ENCODE measurements at places on chromosomes 11 and 22.

DNA sequence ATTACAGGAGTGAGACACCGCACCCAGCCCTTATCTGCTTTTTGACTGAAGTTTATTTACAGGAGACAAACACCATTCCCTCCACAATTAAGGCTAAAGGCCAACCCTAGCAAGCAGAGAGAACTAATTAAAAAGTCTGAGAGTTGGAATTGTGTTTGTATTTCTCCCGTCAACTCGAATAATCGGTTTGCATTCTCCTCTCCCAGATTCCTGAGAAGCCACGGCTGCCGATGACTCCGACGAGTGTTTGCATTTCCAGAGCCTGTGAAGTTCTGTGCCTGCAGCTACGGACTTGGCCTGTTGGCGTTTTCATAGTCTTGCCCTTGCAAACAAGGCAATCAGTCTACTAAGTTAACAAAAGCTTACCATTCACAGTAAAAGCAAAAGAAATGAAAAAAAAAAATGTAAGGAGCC is 73.2 kb upstream of the NUP50 start:
- no peak for DNase-seq

- DNase-seq, result no peak
These were observed 17.0 kb downstream of the HTR3A start for GRCh38 chr11:113991718-113992458.

GRCh38 chr11:80435345-80435744 is 994.5 kb upstream of the TENM4 start:
- DNase-seq, result no peak

- no peak for DNase-seq
These were observed 28.1 kb upstream of the SCGB1A1 start for GRCh38 chr11:62390722-62391121.

DNA sequence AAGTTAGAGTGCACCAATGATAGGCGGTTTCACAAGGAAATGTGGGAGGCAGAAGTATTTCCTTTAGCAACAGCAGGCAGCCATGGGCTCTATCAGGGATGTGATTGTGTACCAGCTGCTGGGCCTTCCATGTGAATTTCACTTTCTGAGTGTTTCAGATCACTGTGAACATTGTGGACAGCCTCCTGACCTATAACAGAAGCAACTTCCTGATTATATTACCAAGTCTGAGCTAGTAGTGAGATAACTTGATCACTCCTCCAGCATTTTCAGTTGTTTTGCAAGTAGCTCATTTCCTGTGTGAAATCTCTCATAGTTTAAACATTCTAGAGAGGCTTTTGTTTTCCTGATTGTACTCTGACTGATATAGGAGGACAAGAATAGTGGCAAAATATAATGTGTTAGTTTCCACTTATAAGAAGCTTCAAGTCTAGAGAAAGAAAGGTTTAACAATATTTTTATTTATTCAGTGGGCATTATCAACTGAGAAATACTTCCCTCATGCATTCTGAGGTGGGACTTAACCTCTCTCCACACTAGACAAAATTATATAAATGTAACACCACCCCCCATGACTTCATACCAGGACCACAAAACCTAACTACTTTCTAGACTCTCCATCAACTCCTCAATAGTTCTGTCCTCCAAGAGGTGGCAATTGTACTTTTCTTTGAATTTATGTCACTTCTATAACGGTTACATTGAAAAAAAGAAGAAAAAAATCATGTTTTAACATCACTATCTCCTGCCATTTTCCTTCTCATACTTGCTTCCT is 184.2 kb upstream of the LUZP2 start:
- DNase-seq, result no peak

DNA sequence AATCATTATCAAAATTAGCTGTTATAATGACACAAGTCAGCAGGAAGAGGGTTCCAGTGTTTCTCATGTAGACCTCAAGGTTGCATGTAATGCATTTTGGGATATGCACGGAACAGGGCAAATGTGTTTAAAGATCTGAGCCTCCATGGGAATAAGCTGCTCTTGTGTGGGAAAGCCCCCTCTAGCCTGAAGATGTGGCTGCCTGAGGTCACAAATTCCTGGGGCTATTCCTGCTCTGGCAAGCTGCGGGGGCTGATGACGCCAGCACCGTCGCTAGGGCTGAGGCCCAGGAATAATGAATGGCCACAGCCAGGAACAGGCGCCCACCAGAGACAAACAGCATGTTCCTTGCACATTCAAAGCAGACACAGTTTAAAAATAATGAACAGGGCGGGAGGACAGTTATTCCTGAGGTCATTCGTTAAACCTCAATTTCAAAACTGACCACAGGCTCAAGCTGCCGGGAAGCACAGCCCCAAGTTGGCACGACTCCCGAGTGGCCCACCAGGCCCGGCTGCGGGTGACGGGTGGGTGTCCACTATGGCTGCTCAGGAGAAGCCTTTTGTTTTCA is 11.7 kb downstream of the OSBPL5 start:
- DNase-seq, result no peak

DNA sequence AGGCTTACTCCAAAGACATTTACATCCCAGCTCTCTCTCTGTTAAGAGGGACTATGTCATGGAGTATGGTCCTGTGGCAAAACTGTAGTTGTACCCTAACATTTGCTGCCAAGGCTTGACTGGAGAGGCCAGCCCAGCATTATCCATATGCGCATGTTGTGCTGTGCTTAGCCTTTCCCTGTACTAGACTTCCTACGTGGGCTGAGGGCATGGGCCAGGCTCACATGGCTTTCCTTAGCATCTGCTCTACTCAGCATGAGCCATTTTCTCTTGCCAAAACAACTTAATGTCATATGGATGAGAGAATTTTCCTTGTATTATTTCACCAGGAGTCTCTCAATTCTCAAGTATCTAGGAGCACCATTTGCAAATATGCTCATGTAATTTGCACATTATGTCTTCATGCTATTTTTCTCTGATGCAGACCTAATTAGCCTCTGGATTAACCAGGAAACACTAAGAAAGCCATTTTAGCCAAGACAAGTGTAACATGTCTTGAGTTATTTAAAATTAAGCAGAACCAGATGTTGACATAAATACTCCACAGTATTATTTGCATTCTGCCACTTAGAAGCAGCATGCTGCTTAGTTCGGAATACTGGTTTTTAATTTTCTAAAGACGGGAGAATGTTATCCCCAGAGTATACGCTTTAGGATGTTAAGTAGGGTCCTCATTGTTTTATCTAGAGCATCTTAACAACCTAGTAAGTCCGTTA is 71.7 kb upstream of the FAR1 start:
- DNase-seq, result no peak

GRCh38 chr11:35253237-35253636 is 114.3 kb downstream of the CD44 start:
- no peak for DNase-seq

DNA sequence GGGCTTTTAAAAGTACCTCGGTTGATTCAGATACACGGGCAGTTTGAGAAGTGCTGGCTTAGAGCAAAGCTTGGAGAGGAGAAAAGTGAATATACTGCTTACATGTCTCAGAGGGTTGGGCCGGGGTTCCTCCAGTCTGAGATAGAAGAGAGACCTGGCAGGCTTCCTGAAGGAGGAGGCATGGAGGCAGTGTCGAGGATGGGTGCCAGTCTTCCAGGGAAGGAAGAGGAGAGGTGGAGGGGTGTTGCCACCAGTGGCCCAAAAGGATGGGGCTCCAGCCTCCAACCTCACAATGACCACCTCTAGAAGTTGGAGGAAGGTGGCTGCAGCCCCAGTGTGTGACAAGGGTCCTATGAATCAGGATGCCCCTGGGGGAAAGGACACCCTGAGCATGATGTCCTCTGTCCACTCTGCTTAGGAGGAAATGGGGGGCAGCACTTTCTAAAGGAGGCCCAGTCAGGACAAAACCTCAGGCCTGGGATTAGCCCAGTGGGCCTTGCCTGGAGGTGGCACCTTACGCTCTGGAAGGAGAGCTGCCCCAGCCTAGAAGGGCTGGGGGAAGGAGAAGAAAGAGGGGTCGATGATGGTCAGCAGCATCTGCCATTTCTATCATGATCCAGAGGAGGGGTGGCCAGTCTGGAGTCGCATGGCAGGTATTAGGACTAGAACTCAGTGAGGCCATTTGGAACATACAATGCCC is 65.2 kb downstream of the CD82 start:
- DNase-seq, result no peak

- no peak for DNase-seq
These were observed 177.2 kb downstream of the INSC start for GRCh38 chr11:15291885-15292284.

GRCh38 chr11:61378713-61379313 is 13.6 kb upstream of the TMEM216 start:
- DNase-seq, result peak; percentile 73

- no peak for DNase-seq
These were observed 87.3 kb upstream of the CTSC start for GRCh38 chr11:88424881-88425280.

- no peak for DNase-seq
These were observed 62.9 kb downstream of the NECTIN1 start for GRCh38 chr11:119666061-119666460.

GRCh38 chr11:12701811-12702592 is 27.8 kb downstream of the TEAD1 start:
- DNase-seq, result no peak

GRCh38 chr11:101336155-101336554 is 206.5 kb upstream of the PGR start:
- no peak for DNase-seq

GRCh38 chr22:48968201-48968959 is 859.3 kb downstream of the BRD1 start:
- DNase-seq, result no peak

GRCh38 chr11:69841859-69842698 is 22.9 kb upstream of the FGF3 start:
- peak; percentile 7 for DNase-seq

DNA sequence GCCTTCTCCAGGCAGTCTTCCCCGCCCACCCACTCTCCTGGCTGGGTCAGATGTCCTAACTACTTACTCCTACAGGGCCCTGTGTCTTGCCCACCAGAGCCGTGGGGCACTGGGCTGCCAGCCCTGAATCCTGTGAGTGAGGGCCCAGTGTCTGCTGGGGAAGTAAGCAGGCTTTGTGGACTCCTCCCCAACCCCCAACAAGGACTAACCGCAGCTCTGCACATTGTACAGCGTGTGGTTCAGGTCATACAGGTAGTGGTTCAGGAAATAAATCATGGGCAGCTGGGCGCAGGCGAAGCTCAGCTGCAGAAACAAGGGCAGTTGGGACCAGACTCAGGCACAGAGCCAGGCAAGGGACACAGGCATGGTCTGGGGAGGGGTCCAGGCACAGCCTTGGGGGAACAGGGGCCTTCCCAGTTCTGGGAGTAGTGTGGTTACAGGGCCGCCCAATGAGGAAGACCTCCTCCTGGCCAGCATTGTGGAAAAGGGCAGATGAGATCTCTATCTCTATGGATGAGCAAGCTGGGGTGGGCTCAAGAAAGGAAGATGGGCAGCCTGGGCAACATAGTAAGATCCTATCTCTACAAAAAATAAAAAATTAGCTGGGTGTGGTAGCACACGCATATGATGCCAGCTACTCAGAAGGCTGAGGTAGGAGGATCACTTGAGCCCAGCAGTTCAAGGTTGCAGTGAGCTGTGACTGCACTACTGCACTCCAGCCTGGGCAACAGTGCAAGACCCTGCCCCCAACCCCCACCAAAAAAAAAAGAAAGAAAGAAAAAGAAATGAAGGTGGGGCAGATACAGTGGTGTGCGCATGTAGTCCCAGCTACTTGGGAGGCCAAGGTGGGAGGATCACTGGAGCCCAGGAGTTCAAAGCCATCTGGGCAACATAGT is 5.5 kb downstream of the UNC93B1 start:
- DNase-seq, result no peak

GRCh38 chr11:68373189-68373814 is 60.9 kb downstream of the LRP5 start:
- DNase-seq, result no peak

GRCh38 chr11:16082095-16083055 is 274.0 kb downstream of the SOX6 start:
- no peak for DNase-seq

DNA sequence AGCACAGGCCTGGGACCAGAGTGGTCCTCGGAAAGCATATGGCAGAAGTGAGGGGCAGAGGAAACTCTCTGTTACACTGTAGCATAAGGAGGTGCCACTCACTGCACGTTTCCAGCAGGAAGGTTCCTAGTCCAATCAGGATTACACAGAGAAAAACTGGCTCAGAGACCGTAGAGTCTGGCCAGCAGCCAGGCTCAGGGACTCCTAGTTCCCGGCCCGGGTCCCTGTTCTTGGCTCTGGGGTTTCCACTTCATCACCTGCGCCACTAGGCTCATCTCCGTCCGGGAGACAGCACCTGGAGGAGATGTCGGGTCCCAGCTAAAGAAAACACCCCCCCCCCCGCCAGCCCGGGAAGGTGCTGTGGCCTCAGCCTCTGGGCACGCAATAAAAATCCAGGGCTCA is 1.1 kb downstream of the TTLL12 start:
- no peak for DNase-seq

GRCh38 chr11:44247508-44247907 is 62.4 kb downstream of the ALX4 start:
- no peak for DNase-seq

DNA sequence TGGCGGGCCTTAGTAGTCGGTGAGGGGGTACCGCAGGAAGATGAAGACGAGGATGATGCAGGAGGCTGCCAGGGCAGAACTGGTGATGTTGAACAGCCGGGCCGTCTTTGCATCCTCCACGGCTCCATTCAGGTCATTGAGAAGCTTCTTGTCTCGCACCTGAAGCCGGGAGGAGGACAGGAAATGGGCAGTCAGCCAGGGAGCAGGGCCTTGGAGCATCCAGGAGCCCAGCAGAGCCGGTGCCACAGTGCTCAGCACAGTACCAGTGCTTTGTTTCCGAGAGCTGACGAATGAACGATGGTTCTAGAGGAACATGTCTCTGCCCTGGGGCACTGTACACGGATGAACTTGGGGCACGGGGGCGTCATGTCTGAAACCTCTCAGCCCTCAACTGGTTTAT is 15.1 kb downstream of the IFITM10 start:
- DNase-seq, result no peak

GRCh38 chr11:15641271-15642045 is 526.7 kb downstream of the INSC start:
- DNase-seq, result no peak

GRCh38 chr22:40668611-40669411 is 10.5 kb upstream of the MCHR1 start:
- DNase-seq, result no peak

DNA sequence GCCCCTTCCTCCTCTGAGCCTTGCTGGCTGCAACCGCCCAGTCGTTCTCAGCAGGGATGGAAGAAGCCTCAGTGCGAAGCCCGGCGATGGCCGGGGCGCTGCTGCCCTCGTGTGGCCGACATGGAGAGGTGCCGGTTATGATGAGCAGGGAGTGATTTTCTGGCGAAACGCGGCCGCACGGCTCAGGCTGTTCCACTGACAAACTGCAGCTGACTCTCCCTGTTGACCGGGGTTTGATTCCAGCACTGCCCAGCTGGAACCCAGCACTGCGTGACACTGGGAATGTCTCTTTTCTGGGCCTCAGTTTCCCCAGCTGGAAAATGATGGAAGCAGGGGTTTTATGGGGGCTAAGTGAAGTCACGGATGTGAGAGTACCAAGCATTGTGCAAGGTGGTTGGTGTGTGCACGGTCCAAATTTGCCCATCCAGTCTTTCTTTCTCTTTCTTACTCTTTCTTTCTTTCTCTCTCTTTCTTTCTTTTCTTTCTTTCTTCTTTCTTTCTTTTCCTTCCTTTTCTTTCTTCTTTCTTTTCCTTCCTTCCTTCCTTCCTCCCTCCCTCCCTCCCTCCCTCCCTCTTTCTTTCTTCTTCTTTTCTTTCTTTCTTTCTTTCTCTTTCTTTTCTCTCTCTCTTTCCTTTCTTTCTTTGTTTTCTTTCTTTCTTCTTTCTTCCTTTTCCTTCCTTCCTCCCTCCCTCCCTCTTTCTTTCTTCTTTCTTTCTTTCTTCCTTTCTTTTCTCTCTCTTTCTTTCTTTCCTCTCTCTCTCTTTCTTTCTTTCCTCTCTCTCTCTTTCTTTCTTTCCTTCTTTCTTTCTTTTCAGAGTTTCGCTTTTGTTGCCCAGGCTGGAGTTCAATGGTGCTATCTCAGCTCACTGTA is 25.8 kb upstream of the MPPED1 start:
- peak; percentile 64 for DNase-seq
